ENCODE measurements at places on chromosomes 16 and 17.

DNA sequence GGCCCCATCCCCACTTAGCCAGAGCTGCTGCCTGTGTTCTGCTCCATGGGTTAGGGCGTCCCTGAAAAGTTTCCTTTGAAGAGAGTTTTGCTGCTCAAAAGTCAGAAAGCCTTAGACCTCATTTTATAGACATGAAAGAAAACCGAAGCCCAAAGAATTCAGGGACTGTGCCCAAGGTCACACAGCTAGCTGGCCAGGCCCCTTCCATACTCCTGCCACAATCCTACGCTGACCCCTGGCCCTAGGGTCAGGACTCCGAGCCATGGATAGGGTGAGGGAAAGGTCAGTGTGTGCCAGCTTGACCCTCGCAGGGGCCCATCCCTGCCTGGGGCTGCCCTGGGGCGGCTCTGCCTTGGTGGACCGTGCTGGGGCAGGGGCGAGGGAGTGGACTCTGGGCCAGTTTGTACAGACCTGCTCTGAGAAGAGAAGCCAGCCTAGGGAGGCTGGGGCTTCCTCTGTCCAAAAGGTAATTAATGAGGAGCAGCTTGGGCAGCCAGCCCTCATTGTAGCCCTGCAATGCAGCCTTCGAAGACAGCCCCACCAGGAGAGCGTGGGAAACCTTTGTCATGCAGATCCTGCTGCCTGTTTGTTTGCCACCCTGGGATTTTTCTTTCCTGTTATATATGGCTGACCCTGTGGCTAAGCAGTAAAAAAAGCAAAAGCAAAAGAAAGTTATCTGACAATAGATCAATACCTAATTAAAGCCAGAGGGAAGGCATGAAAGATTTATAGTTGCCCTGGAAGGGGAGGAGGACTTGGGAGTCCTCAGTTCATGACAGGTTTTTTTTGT is 37.4 kb downstream of the RHBDL3 start:
- DNase-seq, result no peak

GRCh38 chr17:64256913-64257807 is 5.9 kb downstream of the TEX2 start:
- no peak for DNase-seq

GRCh38 chr17:37079735-37080134 is 131.0 kb downstream of the AATF start:
- DNase-seq, result no peak

DNA sequence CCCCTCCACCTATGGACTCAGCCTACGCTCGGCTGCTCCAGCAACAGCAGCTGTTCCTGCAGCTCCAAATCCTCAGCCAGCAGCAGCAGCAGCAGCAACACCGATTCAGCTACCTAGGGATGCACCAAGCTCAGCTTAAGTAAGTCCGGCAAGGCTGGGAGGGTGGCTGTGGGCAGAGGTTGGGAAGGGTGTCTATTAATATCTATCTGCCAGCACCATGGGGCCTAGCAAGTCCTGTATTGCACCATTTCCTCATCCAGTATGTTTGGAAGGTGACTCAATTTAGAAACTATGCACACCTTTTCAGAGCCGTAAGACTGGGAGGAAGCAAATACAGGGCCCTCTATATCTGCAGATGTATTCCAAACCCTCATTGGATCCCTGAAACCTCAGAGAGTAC is 45.0 kb upstream of the ARHGAP44 start:
- DNase-seq, result no peak

- DNase-seq, result peak; percentile 62
Measured at GRCh38 chr16:77169650-77170236, 21.2 kb upstream of the MON1B start.

DNA sequence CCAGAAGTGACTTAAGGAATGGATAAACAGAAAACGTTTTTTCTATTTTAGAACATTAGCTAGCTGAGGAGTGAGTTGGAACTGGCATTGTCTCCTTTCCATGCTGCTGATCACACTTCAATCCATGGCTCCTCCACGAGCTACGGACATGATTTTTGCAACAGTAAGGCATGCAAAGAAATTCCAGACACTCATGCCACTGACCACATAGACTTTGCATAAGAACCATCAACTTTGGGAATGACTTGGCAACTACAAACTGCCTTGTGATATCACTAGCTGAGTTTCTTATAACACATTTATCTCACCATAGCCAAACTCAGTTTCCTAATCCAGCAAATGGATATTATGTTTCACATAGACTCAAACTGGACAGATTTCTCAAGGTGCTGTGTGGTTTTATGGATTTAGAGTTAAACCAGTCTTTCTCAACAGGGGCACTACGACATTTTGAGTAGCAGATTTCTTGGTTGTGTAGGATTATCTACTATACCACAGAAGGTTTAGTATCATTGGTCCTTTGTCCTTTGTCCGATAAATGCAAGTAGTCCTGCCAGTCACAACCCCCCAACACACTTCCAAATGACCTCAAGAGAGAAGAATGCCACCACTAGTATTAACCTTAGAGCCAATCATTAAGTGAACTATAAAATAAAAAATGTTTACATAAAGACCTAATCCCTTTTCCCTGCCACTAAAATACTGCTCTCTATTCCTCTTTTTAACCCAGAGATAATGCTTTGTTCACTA is 48.3 kb upstream of the C17orf78 start:
- no peak for DNase-seq

- no peak for DNase-seq
Measured at GRCh38 chr17:64357191-64357981, 33.3 kb downstream of the PECAM1 start.

GRCh38 chr17:46028374-46028773 is 29.3 kb downstream of the STH start:
- DNase-seq, result no peak

- DNase-seq, result no peak
Measured at GRCh38 chr17:32831223-32831622, 45.7 kb downstream of the MYO1D start.
